Brain pericyte (primary cell): ENCODE measurements at places on chromosomes 12 and 14.

DNA sequence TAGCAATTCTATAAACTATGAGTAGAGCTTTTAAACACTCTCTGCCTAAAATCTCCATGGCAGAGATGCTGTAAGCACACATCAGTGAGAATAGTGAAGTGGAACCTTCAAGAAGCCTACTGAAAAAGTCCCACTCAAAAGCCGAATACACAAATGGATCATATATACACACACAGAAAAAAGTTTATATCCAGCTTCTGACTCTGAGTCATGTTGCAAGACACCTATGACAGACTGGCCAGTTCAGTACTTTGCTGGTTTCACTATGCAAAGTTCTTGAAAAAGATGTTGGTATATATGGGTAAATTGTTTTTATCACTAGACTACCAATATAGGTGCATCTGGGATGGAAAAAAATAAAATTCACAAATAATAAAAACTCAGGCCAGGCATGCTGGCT is 126.1 kb downstream of the KCNK10 start:
- no peak for DNase-seq

- DNase-seq: no peak
These were observed 4.8 kb downstream of the IFFO1 start for GRCh38 chr12:6551063-6551461.

DNA sequence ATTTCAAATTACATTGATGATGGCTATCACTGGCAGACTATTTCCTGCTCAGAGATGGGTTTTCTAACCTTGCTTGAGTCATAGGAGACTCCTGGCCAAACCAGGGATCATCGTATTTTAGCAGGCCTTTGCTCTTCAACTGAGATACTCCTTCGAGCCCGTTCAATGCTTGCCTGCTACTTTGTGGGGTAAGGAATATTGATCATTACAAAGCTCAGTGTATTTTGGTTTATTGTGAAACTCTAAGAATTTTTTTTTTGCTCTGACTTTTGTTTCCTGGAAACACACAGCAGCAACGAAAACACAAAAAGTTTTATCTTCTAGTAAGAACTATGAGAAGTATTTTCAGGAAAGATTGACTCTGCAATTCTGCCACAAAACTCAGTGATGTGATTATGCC is 4.1 kb downstream of the GPRC5D start:
- DNase-seq: no peak

GRCh38 chr14:100426314-100426713 is 103.2 kb downstream of the SLC25A47 start:
- DNase-seq: no peak

DNA sequence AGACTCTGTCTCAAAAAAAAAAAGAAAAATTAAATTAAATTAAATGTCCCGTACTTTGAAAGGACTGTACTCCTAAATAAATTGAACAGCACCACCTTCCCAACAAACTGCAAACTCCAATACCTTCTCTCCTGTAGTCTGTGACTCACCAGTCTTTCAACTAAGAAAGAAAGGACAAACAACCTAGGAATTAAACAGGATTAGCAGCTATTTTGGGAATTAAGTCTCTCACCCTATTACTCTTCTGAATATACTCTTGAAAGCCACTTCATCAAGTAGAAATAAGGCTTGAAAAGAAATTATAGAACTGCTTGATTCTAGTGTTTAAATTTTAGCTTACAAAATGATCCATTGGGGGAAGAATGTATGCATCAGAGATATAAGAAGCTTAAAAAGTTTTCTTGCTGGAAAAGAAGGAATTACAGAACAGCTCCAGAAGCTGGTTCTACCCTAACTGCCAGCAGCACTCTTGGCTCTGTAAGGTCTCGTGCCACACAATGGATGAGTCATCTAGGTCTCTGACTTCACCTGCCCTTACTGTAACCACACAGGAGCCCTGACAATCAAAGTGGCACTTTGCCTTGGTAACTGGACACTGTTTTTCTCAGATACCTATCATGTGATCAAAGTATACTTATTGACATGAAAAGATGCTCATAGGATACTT is 57.0 kb upstream of the CERS5 start:
- no peak for DNase-seq

DNA sequence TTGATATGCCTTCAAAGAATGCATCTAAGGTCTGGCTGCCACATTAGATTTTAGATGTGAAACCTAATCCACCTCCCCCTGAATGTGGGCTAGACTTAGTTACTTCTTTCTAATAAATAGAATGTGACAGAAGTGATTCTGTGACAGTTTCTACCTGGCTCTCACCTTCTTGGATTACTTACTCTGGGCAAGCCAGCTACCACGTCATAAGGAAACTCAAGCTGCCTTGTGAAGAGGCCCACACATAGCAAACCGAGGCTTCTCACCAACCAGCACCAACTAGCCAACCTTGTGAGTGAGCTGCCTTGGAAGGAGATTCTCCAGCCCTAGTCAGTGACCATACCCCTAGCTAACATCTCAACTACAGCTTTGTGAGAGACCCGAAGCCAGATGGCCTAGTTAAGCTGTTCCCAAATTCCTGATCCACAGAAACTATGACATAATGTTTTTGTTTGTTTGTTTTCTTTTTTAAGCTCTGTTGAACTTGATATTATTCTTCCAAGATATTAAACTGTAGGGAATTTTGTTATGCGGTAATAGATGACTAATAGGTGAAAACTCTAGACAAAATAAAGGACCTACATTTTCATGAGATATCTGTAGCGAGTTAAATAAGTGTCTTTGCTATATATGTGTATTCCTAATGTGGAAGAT is 6.2 kb downstream of the GPR19 start:
- no peak for DNase-seq

DNA sequence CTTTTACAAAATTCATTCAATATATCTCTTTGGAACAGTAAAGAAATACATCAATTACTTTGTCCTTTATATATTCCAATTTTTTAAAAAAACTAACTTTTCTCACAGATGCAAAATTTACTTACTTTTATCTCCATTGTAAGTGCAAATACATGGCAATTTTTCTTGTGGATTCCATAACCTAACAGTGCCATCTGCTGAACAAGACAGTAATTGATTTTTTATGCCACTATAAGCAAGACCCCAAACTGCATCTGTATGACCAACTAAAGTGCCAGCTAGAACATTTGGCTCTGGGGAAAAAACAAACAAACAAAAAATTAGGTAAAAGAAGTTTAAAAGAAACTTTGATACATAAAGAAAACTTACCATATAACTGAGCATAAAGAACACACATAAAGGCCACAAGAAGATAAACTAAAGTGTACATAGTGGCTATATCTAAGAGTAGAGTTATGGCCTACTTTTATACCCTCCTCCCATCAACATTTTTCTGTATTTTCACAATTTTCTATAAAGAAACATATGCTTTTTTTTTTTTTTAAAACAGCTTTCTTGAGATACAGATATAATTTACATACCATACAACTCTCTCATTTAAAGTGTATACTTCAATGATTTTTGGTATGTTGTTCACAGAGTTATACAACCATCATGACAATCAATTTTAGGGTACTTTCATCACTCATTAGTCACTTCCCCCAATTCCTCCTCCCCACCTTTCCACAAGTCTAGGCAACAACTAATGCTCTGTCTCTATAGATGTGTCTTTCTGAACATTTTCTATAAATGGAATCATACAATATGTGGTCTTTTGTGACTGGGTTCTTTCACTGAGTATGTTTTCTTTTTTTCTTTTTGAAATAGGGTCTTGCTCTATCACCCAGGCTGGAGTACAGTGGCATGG is 32.6 kb downstream of the COCH start:
- DNase-seq: no peak

GRCh38 chr14:51431033-51431709 is 191.1 kb downstream of the TMX1 start:
- DNase-seq: no peak

DNA sequence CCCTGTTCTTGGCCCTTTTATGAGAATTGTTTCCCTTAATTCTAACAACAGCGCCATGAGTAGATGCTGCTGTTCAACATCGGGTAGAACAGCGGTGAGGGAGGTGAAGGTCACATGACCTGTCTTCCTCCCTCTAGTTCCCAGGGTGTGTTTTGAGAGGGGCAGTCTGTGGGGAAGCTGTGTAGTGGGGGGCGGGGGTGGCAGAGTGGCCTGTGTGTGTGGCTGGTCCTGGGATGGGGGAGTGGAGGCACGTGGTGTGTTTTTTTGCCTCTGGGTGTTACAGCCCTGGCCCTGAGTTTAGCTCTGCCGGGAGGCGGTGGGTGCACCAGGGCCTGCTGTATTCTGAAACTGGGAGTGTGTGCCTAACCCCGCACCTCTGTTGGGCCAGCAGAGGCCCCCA is 202.7 kb downstream of the TSPAN9 start:
- no peak for DNase-seq

GRCh38 chr14:39160494-39160893 is 9.6 kb downstream of the TRAPPC6B start:
- DNase-seq: no peak

- no peak for DNase-seq
These were observed 237.6 kb downstream of the SLC41A2 start for GRCh38 chr12:104720339-104721038.

DNA sequence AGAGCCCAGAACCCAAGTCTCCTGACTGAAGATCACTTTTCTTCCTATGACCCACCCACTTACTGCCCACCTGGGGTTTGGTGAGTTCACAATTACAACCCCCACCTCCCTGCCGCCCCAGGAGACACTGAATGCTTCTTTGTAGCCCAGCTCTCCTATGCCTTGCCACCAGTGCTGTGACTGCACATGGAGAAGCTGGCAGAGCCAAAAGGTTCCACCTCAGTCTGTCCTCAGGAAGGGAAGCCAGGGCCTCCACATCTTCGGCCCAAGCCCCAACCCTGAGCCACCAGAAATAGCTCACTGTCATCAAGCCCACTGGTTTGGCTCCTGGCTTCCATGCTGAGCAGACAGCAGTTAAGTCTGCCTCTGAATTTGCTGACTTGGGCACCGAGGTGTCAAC is 25.6 kb downstream of the OTUB2 start:
- DNase-seq: no peak

DNA sequence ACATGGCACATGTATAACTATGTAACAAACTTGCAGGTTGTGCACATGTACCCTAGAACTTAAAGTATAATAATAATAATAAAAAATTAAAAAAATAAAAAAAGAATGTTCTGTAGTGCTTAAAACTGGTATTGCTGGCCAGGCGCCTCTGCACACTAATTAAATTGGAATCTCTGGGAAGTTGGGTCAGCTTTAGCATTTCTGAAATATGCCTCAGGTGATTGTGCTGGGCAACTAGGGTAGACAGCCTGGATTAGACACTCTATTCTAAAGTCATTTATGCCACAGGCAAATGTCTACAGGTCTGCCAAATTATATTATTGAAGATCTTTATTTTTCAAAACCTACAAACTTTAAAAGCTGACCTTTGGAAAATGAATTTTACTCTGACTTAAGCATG is 55.3 kb downstream of the PPM1H start:
- DNase-seq: no peak

DNA sequence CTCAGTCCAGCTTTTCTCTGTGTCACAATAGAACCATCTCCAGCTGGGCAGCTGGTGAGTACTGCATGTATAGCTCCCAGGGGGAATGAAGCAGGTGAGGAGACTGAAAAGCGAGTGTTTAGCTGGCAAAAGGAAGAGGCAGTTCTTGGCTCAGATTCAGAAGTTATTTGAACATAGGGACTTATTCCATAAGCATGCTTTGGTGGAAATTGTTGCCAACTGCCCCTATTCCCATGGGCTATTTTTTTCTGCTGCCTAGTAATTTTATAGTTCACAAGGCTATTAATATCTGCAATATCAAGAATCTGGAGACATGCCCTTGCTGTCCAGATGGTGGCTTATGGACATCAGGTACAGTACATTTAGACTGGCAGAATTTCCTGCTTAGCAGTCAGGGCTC is 1112.7 kb downstream of the LRFN5 start:
- DNase-seq: no peak

- no peak for DNase-seq
These were observed 79.8 kb downstream of the SRRM4 start for GRCh38 chr12:119060847-119061796.

DNA sequence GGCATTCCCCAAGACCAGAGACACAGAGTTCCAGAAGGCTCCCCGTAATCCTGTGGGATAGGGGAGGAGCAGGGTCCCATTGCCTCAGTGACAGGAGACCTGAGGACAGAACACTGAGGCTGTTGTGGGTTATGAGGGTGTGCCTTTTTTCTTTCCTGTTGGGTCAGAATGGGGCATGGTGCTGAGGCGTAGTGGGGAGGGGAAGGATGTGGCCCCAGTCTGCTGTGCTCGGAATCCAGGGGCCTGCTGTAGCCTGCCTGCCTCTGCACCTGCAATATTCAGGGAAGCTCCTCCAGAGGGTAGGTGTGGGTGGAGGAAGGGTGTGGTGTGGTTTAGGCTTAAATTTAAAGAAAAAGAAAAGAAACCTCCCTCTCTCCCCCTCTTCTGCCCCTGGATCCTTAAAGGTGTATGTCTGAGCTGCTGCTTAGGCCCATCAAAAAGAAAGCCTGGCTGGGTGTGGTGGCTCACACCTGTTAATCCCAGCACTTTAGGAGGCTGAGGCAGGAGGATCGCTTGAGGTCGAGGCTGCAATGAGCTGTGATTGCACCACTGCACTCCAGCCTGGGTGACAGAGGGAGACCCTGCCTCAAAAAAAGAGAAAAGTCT is 18.7 kb downstream of the PLEKHG3 start:
- no peak for DNase-seq

DNA sequence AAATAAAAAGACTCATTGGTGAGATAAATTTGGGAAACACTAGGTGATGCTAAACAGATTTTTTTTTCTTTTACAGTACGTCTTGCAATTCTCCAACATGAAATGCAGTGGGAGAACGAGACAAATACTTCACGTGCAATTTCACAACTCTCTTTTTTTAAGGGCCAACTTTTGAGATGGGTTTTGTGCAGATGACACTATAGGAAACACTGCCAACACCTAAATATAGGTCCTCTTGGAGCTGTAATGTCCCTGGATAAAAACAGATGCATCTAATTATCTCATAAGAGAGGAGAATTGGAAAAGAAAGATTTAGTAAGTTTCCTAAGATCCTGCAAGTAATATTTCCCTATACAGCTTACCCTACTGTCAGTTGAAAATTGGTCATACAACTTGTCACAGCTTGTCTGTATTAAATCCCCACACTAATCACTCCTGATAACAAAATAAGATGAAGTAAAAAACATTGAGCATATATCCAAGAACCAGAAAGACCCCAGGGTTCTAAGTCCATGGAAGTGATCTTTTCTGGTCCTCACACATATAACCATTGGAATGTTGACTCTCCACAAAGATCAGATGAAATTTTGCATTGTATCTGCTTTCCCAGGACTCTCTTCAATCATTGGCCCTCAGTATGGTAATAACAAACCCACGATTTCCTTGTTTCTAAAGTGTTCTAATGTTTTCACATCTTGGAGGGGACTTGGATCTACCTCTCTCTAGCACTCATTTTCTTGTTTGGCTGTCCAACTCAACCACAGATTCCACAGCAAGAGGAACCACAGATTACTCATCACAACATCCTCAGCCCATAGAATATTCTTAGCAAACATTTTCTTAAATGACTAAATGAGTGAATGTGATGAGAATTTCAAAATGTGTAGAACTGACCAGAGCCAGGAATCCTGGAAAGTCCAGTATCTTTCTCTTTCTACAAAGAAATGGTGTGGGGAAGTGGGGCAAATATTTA is 769.4 kb upstream of the USP15 start:
- DNase-seq: no peak

GRCh38 chr12:45669792-45670191 is 59.7 kb upstream of the ARID2 start:
- no peak for DNase-seq
